NCI-H446 (cell line): ENCODE measurements at places on chromosomes 2 and 18.

DNA sequence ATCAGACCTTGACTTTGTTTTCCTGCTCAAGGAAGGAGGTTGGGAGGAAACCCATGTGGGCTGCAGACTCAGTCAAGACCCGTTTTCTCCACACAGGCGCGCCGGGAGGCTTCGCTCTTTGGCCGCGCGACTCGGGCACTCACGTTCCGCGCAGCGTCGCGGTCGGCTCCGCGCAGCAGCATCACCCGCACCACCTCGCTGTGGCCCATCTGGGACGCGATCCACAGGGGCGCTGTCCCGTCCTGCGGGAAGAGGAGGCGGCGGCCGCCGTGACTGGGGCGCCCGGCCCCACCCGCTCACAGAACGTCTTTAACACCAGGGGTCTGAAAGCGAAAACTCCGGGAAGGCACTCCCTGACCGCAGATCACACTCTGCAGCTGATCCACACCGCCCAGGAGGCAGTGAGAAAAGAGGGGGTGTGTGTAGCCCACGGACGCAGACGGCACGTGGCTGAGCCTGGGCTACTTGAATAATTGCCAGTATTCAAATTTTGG is 33.1 kb upstream of the NPC1 start:
- no peak for DNase-seq

- DNase-seq = no peak
Measured at GRCh38 chr2:44120428-44120827, 48.2 kb upstream of the PPM1B start.

- DNase-seq = no peak
Measured at GRCh38 chr2:66962716-66963115, 434.4 kb upstream of the ETAA1 start.

DNA sequence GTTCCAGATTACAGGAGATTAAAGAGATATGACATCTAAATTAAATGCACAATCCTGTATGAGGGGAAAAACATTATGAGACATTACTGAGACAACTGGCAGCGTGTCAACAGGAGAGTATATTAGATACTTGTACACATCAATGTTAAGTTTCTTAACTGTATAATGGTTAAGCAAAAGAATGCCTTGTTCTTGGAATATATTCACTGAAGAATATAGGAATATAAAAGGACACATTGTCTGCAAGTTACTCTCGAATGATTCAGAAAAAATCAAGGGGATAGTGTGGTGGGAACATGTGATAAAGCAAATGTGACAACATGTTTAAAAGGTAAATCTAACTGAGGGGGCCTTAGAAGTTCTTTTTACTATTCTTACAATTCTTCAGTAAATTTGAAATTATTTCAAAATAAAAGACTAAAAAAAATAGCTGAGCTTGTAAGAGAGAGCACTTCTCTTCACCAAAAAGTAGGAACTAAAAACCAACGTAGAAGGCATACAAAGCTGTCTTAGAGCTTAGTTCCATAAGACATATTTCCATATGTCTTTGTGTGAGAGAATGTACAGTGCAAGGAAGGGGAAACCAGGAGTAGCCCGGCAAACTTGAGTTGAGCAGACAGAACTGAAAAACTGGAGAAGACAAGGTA is 7.5 kb downstream of the WDPCP start:
- DNase-seq = no peak

DNA sequence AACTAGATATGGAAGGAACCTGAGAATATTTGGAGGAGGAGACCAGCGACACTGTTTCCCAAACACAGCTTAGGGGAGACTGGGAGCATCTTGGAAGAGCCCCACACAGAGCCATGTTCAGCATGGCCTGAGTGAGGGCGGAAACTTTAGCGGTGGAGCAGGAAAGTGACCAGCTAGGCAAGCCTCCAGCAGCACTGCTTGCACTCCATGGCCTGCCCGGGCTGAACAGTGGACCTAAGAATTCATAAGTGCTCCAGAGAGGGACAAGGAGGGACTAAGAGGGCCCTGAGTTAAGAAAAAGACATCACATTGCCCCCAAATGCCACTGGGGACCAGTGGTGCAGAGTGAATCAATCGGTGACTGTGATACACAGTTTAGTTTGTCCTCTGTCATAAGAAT is 566.4 kb downstream of the TNS1 start:
- DNase-seq = no peak

GRCh38 chr18:77373730-77374445 is 124.2 kb downstream of the GALR1 start:
- no peak for DNase-seq

DNA sequence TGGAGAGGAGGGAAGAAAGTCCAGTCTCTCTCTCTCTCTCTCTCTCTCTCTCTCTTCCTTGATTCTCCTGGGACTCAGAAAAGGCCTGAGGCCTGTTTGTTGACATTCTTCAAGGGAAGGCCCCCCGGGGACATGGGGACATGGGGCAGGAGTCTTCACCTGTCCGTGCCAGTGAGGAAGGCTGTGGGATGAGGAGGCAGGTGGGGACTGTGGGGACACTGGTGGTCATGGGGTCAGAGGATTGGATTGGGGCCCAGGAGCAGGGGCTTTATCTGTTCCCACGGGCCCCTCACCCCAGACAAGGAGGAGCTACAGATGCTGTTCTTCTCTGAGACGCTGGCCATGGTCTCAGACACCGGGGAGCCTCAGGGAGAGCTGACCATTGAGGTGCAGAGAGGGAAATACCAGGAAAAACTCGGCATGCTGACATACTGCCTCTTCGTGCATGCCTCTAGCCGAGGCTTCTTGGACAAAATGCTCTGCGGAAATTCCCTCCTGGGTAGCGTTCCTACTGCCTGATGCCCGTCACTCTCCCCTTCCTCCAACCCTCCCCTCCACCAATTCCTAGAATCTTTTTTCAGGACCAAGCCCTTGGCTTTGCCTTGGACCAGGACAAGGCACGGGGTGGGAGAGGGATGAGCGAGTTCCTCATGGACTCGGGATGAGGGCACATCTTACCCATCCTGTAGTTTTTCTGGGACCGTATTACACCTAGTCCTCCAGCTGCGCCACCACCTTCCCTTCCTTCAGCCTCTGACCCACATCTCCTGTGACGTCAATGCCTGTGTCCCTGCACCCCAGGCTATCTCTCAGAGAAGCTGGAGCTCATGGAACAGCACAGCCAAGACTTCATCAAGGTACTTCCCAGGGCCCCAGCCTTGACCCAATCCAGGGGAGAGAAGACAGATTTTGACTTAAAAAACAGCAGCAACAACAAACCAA is 850 bp downstream of the CATIP start:
- DNase-seq = no peak

DNA sequence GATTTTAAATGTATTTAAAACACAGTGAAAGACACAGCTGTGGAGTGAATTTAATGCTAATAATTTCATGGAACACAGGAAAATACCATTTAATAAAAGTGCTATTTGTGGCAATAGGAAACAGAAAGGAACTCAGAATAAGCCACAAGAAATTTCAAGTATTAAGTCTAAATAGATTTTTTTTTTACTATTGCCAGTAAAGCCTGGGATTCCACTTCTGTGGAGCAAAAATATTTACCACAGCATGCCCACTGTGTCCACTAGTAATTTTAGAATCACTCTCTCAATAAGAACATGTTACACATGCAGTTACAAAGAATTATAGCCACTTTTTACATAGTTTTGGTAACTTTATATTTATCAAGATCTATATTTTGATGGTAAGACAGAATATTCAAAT is 17.2 kb downstream of the KCTD18 start:
- no peak for DNase-seq

DNA sequence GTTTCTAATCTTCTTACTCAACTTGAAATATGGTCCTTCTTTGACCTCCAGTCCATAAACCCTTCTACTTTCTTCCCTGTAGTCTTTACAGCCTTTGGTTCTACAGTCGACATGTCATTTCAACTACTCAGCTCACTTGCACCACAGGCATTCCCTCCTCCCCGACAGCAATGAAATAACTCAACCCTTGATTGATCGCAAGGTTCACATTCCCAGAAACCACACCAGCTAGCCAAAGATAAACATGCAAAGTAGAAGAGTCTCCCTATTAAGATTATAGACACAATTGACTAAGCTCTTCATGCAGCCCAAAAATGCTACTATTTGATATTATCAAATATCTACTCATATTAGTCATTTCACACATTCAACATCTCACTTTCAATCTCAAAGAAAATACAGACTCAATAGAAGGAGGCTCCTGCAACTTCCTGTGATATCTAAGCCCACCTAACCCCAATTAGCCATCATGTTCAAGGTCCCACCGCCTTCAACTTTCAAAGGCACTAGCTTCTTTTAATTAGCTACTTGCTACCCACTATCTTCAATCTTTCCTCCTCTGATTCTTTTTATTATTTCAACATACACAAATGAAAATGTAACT is 50.8 kb downstream of the RTTN start:
- DNase-seq = no peak

DNA sequence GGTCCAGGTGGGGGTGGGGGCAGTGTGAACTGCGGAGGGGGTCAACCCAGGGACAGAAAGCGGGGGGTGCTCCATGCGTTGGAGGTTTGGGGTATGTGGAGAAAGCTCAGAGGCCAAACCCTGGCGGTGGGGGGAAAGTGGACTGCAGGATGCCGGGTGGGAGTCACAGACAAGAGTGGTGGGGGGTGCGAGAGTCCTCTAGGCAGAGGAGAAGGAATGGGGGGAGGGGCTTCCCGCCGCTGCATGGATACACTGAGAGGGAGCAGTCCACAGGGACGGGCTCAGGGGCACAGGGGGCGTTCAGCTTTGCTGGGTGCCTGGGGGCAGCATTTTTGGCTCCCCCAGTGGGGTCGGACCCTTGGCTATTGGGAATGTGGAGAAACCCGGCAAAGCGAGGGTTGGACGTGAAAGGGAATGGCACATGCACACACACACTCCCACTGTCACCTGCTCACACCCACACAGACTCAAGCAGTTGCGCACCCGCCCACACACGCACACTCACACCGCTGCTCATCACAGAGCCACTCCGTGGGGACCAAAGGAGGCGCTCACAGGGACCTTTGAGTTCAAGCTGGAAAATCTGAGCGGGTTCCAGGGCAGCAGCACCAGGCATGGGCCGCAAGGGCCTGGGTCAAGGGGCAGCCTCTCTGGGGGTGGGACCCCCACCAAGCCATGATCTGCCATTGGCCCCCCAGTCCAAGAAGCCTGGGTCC is 7.7 kb downstream of the GBX2 start:
- no peak for DNase-seq

- DNase-seq = no peak
Measured at GRCh38 chr2:27720004-27720551, 51.4 kb upstream of the MRPL33 start.

- no peak for DNase-seq
Measured at GRCh38 chr18:25137197-25137472, 214.8 kb downstream of the ZNF521 start.

- no peak for DNase-seq
Measured at GRCh38 chr2:177668617-177669016, 276.0 kb downstream of the AGPS start.

GRCh38 chr2:24477229-24477628 is 13.8 kb upstream of the NCOA1 start:
- no peak for DNase-seq

- DNase-seq = no peak
Measured at GRCh38 chr2:219409619-219410018, 8.6 kb upstream of the DES start.

- DNase-seq = no peak
Measured at GRCh38 chr2:128169933-128170709, 79.1 kb downstream of the UGGT1 start.

GRCh38 chr2:239973386-239973785 is 51.8 kb downstream of the NDUFA10 start:
- DNase-seq = no peak

GRCh38 chr2:143550500-143550899 is 421.3 kb downstream of the ARHGAP15 start:
- no peak for DNase-seq

DNA sequence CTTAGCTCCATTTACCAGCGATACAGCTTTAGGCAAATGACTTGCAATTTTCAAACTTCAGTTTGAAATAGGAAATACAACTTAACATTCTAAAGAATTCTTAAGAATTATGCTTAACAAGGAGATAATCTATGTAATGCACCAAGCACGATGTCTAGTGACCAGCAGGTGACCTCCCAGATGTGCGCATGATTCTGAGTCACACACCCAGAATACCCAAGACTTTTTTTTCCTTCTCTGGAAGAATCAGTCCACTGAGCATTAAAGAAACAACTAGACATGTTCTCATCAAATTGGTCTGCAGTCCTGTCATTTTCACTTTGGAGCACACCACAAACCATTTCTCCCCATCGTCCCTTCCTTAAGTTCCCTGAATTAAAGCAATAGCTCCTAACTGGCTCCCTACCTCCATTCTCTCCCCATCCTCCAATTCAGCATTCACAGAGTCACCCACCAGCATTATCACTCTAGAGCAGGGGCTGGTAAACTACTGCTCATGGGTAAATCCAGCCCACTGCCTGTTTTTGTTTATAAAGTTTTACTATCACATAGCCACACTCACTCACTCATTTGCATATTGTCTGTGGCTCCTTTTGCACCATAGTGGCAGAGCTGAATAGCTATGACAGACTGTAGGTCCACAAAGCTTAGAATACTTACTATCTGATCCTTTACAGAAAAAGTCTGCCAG is 13.2 kb downstream of the EVA1A start:
- no peak for DNase-seq

GRCh38 chr2:236175548-236176150 is 7.5 kb upstream of the GBX2 start:
- no peak for DNase-seq
